ENCODE measurements at places on chromosomes 2 and 18.

GRCh38 chr2:31067259-31067658 lies 71.0 kb downstream of the GALNT14 start:
- no peak for DNase-seq

- no peak for DNase-seq
Observed at GRCh38 chr2:236176951-236177350, 8.8 kb upstream of the GBX2 start.

DNA sequence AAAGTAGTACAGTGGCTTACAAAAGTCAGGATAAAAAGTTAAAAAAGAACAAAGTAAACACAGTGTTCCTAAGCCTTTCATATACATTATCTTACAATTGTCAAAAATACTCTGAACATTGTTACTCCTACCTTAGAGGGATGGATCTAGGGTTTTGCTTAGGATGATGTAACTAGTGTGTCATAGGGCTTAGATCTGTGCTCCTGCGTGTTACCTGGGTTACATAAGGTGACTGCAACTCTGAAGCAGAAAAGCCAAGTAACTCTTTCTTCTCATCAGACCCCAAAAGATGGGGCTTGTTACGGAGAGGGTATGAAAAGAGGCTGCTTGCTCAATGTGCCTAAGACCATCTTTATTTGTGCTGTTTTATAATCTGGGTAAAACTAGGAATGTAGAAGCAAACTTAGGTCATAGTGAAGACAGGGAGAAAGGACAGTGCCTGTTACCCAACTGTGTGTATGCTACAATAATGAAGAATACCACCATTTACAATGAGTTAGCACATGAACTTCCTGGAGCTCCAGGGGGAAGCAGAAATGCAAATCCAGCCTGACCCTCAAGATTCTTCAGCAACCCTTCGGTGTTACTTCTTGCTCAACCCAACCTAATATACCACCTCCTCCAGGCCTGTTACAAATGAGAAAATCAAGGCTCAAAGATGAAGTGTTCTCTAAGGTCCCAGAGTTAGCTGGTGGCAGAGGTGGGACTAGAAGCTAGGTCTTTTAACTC lies 42.0 kb upstream of the STK17B start:
- no peak for DNase-seq

DNA sequence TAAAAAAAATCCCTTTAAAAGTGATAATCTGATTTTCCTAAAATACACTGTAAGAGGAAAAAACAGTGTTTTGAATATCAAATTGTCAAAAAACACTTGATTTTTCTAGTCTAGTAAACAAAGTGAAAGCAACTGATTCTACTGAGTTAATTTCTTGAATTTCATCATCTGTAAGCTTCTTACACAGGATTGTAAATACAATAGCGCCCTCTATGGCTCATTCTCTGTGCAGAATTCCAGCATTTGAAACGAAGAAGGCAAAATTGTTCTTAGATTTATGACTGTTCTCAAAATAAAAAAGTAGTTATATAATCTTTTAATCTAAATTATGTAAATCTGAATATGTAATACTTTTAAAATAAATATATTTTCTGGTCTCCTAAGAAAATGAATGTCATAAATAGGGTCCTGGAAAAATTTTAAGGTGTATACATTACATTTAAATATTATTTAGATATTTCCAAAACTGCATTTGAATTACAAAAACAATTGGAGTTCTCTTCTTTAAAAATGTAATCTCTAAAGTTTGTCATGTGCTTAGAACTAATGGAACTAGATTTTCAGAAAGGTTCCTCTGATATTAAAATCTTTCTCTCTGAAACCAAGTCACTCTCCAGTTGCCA lies 176.9 kb upstream of the MC4R start:
- DNase-seq, result no peak

GRCh38 chr2:138610201-138610953 lies 108.8 kb downstream of the SPOPL start:
- DNase-seq, result no peak

GRCh38 chr2:69914950-69915945 lies at the start of gene MXD1:
Gene MXD1, plus strand, starts transcription at chr2:69915109. Its CDS starts 222 bp downstream, at chr2:69915331.
- peak; percentile 99 for DNase-seq

DNA sequence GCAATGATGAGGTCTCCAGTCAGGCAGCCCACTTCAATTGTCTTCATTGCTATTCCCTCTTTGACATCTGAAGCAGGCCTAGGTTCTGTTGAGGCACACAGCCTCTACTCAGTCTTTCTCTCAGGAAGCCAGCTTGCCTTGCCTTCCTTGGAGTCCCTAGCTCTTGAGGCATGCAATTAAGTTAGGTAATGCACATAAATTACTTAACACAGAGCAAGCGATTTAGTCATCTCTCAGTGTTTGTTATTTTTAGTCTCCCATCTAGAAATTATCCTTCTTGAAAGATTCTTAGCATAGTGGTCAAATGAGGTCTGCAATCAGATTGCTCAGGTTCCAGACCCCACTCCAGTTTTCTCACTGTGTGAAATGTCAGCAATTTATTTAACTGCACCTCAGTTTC lies 32.0 kb downstream of the SULT1C4 start:
- no peak for DNase-seq

DNA sequence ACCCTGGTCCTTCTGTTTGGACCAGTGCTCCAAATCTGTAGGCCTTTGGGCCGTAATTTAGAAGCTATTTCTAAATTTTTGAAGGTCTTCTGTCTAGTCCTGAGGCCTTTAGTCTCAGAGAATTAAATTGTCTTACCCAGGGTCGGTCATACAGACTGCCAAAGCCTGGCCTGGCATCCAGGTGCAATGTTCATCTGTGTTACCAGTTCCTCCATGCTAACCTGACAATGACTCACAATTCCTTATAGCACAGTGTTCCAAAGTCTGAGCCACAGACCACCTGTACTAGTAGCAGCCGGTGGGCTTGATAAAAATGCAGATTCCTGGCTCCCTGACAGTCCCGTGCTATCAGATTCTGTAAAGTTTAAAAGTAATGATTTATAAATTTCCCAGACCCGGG lies 77.7 kb upstream of the MAP4K3 start:
- DNase-seq, result no peak

DNA sequence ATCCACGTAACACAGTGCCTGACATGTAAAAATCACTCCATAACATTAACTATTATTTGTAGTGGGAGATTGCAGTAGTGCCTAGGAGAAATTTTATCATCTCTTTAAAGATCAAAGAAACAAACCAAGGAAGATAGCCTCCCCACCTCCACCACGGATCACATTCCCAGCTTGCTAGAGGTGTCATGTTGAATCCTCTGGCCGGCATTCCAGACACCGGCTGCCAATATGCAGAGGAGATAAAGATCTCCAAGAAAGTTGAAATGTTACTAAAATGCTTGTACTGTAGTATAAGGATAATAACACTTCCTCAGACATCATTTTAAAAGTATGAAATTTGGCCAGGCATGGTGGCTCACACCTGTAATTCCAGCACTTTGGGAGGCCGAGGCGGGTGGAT lies 6.1 kb upstream of the ATG16L1 start:
- DNase-seq, result no peak

DNA sequence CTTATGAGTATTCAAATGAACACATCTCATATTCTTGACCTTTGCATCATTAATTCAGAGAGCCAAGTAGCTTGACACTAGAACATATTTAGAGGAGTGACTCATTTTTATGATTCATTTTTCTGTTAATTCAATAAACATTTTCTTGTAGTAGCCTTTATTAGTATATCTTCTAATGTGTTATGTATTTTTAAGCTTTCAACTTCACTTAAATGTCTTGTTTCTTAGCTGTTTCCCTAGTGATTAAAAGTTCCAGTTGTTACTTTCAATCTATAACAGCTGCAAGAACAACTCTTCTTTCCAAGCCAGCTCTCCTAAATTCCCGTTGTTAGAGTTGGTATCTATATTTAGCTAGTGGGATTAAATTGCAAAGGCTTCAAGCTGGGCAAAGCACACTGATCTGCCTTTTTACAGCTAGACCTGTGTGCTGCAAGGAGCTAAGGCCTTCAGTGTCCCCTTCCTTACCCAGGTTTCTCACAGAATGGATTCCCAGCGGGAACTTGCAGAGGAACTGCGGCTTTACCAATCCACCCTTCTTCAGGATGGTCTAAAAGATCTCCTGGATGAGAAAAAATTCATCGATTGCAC lies at the start of gene KLHL41:
KLHL41 (plus strand) TSS at position 405 of the 588 bp plus-strand sequence; CDS start at position 482, 77 bp downstream.
- no peak for DNase-seq

DNA sequence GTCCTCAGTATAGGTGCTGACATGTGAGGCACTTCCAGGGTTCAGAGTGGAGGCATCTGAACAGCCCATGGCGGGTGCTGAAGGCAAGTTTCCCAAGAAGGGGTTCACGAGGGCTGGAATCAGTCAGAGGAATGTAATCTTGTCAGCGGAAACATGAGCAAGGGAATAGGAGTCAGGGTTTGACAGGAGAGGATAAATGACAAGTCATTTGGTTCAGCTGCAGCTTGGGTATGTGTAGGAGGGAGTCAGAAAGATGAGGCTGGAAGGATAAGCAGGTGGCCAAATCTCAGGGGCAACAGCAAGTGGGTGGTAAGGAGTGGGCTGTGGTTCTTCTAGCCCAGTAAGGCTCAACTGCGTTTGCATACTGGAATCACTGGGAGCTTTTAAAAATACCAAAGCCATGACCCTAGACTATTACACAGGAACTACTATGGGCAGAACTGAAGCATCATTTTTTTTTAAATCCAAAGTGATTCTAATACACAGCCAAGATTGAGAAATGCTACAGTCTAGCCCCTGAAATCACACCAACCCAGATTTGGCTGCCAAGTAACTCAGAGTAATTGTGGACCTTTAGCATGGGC lies 41.8 kb upstream of the NAB1 start:
- DNase-seq, result no peak

DNA sequence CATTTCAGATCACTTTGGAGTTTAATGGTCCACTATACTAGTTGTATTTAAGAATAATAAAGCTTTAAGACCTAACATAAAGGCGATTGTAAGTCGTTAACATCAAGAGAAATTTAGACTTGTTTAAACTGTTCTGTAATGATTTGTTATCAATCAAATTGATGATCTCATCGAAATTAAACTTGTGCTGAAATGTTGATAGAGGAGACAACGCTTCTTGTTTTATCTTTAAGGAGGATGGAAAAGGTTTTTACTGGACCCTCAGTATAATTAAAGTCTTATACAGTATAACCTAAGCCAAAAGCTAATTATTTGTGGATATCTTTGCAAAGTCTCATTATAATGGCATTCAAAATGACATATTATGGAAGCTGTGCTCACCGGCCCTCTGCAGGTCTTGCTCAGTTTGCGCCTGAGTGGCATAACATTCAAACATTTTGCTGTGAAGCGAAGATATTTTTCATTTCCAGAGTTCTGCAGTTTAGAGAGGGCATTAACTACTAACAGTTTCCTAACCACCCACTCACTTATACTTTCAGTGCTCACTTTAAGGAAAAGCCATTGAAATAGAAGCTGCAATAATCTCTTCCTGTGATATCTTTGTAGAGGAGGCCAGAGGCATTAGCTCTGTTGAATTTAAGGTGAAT lies 1.4 kb upstream of the SERTAD2 start:
- DNase-seq, result no peak
